ENCODE measurements at places on chromosomes 3 and 15. TPM values are rescaled to one million over a fixed set of nuclear protein-coding genes. Genes with fewer than 3 reads are reported as not detected.
A peak's percentile ranks its signal among the peaks of the same experiment; 100 is the strongest.

- DNase-seq = peak; percentile 50
- peak overlapping the region; percentile 6 for H3K27ac ChIP-seq
- peak overlapping the region; percentile 13 for H3K4me3 ChIP-seq
- no peaks in the 10 kb centered on the region for H3K27me3 ChIP-seq
- peaks cover 50% of the 10 kb centered on the region for H3K4me1 ChIP-seq
Measured at GRCh38 chr3:65871305-65872141, 167.2 kb downstream of the MAGI1 start.

- no peaks in the 10 kb centered on the region for H3K4me1 ChIP-seq
- no peak overlapping the region for H3K4me3 ChIP-seq
- no peak overlapping the region for H3K27ac ChIP-seq
- no peaks in the 10 kb centered on the region for H3K36me3 ChIP-seq
- no peak for DNase-seq
- H3K27me3 ChIP-seq = no peaks in the 10 kb centered on the region
Measured at GRCh38 chr15:47603026-47603425, 114.3 kb upstream of the SEMA6D start.

- no peaks in the 10 kb centered on the region for H3K4me1 ChIP-seq
- no peak overlapping the region for H3K4me3 ChIP-seq
- H3K36me3 ChIP-seq = no peaks in the 10 kb centered on the region
- DNase-seq = no peak
- H3K27me3 ChIP-seq = no peaks in the 10 kb centered on the region
Measured at GRCh38 chr3:119409844-119410243, 53.6 kb downstream of the TMEM39A start.

GRCh38 chr15:61281328-61281727 lies 52.2 kb upstream of the RORA start:
- no peaks in the 10 kb centered on the region for H3K36me3 ChIP-seq
- DNase-seq = no peak
- H3K4me1 ChIP-seq = no peaks in the 10 kb centered on the region
- peaks cover 27% of the 10 kb centered on the region for H3K27me3 ChIP-seq
- H3K4me3 ChIP-seq = no peak overlapping the region
- H3K27ac ChIP-seq = no peak overlapping the region

GRCh38 chr3:154779571-154779970 lies 300.5 kb upstream of the MME start:
- no peak overlapping the region for H3K4me3 ChIP-seq
- peaks cover 13% of the 10 kb centered on the region for H3K27me3 ChIP-seq
- no peaks in the 10 kb centered on the region for H3K36me3 ChIP-seq

CCR3 gene
- total RNA-seq = 0.17 TPM

ARL13B gene
- total RNA-seq = 7.8 TPM

CORO2B gene
- total RNA-seq = 0.14 TPM

TIGIT gene
- total RNA-seq = not detected

KIF23 gene
- 108 TPM for total RNA-seq

ACOX2 gene
- 1.4 TPM for total RNA-seq

All from Calu3 (cell line).